ENCODE measurements at places on chromosomes 7 and 10. TPM values are rescaled to one million over a fixed set of nuclear protein-coding genes. Genes with fewer than 3 reads are reported as not detected.

NXPH1 gene
- total RNA-seq: not detected

ARL3 gene
- total RNA-seq: 9.7 TPM

CYP2C19 gene
- total RNA-seq: not detected

OGDHL gene
- total RNA-seq: 58.5 TPM

RFC2 gene
- 24.7 TPM for total RNA-seq

CALD1 gene
- 155 TPM for total RNA-seq

CCDC7 gene
- 3.5 TPM for total RNA-seq

PRKAR2B gene
- 0.80 TPM for total RNA-seq

HECTD2 gene
- 5.6 TPM for total RNA-seq

NUTM2A gene
- 0.35 TPM for total RNA-seq

TMEM225B gene
- 0.55 TPM for total RNA-seq

SPDYE3 gene
- total RNA-seq: 0.05 TPM

ZNF239 gene
- total RNA-seq: 11.3 TPM

CDHR3 gene
- total RNA-seq: 2.0 TPM

CLDN4 gene
- total RNA-seq: 689 TPM

CYP26A1 gene
- total RNA-seq: 0.15 TPM

FFAR4 gene
- total RNA-seq: not detected

OR9A2 gene
- total RNA-seq: not detected

SLC18A2 gene
- total RNA-seq: 0.10 TPM

SLC13A1 gene
- not detected for total RNA-seq

PITX3 gene
- total RNA-seq: 1.7 TPM

ACHE gene
- total RNA-seq: 0.94 TPM

CCZ1B gene
- total RNA-seq: 23.1 TPM

SHTN1 gene
- 35.9 TPM for total RNA-seq

SYT15B gene
- total RNA-seq: 0.52 TPM

ZNF655 gene
- total RNA-seq: 69.5 TPM

SPOCK2 gene
- total RNA-seq: 41.8 TPM

FLNC gene
- 56.7 TPM for total RNA-seq

KAZALD1 gene
- total RNA-seq: 1.1 TPM

MYL10 gene
- total RNA-seq: not detected

FGFR2 gene
- 50.3 TPM for total RNA-seq

NUTM2D gene
- total RNA-seq: 0.87 TPM

PKD2L1 gene
- total RNA-seq: not detected

SFMBT2 gene
- 0.35 TPM for total RNA-seq

IL2RA gene
- total RNA-seq: not detected

AKR1C8 gene
- 0.05 TPM for total RNA-seq

THSD7A gene
- total RNA-seq: 2.5 TPM

PPA1 gene
- total RNA-seq: 587 TPM

KLLN gene
- total RNA-seq: not detected

FAM237B gene
- total RNA-seq: not detected

All from renal cortical epithelial cell (primary cell).